NCI-H524 (cell line): ENCODE measurements at places on chromosomes 3 and 15.

GRCh38 chr3:54188176-54188791 is 65.9 kb downstream of the CACNA2D3 start:
- no peak for DNase-seq

DNA sequence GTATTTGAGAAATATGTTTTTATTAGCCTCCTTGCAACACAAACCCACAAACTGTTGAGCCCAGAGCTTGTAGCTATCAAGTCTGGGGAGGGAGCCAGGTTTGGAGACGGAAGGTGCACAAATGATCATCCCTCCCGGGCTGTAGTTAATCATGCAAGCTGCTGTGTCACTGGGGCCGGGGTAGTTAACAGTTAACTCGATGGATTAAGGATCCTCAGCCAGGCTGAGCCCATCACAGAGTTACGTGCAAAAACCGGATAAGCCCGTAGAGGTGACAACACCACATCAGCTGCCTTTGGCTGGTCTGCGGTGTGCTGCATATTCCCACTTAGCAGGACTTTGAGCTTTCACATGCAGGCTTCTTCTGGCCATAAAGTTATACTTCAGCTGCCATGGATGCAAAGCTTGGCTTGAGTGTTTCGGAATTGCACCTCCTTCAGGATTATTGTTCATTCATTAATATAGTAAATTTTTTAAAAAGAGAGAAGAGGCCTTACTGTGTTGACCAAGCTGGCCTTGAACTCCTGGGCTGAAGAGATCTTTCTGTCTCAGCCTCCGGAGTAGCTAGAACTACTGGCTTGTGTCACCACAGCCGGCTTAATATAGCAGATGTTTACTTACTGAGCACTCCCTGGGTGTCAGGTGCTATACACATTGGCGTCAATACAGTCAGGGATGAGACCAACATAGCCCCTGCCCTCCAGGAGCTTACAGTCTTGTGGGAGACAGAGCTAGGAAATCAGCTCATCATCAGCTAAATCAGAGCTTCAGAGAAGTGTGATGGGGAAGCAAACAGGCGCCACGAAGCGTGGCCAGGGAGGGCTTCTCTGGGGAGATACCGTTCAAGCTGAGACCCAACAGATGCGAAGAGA is 226.8 kb upstream of the BHLHE40 start:
- DNase-seq, result peak; percentile 64

GRCh38 chr3:128296469-128297251 is 143.4 kb downstream of the EEFSEC start:
- DNase-seq, result no peak

DNA sequence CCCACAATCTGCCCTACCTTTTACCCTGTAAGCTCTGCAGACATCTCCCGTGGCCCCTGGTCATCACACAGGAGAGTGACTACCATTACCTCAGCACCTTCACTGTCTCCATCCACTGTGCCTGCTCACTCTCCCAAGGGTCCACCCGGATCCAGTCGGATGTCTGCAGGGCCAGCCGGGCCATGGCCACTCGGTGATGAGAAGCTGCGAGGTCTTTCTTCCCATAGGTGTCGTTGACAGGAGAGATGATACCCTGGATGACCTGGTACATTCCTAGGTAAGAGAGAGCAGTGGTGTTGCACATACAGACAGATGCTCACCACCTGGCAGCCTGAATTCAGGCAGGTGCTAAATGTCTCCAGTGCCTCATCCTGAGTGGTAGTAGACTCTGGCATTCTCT is 39.2 kb upstream of the RBP1 start:
- DNase-seq, result no peak

DNA sequence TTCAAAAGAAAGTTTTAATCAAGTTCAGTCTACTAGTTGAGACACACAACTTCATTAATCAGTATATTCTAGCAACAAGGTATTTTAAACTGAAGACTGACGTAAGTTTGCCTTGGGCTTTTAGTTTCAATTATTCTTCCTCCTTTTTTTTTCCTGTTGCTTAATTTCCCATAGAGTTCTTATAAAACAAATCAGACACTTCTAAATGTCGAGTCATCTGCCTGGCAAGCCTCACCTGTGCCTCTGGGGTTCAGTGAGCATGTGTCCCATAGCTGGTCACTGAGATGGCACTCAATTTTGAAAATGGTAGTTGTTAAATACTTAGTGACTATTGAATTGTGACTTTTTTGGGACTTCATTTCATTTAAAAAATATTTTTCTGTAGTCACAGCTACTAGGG is 27.4 kb downstream of the NKIRAS1 start:
- DNase-seq, result no peak

DNA sequence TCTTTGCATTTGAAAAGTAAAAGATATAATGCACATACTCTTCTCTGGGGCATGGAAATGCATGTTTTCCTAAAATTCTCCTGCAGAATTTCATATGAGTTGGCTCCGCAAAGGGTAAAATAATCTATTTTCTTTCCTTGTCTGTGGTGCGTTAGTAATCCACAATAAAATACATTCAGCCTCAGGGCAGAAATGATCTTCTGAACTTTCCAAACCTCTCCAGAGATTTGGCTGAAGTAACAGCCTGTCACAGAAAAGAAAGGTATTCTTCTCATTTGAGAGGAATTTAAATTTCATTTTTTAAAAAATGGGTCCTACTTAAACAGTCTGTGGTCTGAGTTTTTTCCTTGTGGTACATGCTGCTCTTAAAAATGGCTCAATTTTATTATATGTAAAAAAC is 182.7 kb upstream of the DCBLD2 start:
- no peak for DNase-seq

DNA sequence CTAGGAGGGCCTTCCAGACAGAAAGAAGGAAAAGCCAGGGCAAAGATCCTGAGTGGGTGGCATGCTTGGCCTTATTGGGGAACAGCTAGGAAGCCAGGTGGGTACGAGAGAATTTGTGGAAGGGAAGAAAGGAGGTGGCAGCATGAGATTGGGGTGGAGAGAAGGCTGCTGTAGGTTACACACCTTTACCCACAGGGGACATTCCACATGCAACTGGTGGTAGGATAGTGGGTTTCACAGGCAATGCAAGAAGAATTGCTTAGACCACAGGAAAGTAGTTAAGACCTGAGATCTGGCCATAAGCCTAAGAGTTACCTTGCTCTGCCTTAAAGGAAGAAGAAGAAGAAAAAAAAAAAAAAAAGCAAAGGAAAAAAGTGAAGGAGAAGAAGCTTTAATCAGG is 19.8 kb downstream of the ANP32A start:
- DNase-seq, result no peak

DNA sequence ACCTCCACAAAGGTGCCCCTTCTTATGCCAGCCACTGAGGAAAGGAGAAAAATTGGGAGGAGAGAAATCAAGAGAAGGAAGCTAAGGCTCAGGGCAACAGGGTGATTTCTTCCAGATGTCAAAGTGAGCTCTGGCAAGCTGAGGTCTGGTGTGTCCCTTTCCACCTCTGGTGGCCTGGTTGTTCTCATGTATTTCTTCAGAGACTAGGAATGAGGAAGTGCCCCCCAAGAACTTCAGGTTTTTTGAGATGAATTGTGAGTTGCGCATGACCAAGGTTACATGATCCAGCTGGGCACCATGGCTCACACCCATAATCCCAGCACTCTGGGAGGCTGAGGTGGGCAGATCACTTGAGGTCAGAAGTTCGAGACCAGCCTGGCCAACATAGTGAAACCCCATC is 5.6 kb downstream of the RAB6B start:
- no peak for DNase-seq

GRCh38 chr3:14601692-14602005 is 49.9 kb upstream of the CCDC174 start:
- no peak for DNase-seq
